WTC11 (cell line): ENCODE measurements at places on chromosomes 5 and 9. TPM values are rescaled to one million over a fixed set of nuclear protein-coding genes. Genes with fewer than 3 reads are reported as not detected.

PCDHA9 gene
- total RNA-seq = 1.1 to 1.5 TPM (median 1.4 TPM) in 3 replicates

TAS2R1 gene
- not detected in 3 replicates for total RNA-seq

PKD2L2 gene
- total RNA-seq = 0.21 TPM in 1 of 3 replicates, not detected in the others

TMEM174 gene
- total RNA-seq = not detected in 3 replicates

IFNA13 gene
- not detected in 3 replicates for total RNA-seq

DNA sequence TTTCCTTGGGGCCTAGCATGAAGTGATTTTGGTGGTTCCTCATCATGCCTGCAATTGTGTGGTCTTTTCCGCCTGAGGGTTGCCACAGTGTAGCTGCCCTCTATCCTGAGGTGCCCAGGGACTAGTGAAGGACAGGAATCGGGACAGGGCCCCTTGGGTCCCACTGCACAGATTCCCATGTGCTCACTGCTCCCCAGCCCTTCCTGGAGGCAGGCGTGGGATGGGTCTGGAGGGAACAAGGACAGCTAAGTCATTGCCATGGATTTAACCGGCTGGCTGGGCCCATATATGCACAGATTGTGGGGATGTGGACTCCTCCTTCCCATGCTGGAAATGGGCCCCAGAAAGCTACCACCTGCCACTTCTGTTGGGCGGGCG, 122.3 kb upstream of the PITX1 start:
- no peak for DNase-seq

DNA sequence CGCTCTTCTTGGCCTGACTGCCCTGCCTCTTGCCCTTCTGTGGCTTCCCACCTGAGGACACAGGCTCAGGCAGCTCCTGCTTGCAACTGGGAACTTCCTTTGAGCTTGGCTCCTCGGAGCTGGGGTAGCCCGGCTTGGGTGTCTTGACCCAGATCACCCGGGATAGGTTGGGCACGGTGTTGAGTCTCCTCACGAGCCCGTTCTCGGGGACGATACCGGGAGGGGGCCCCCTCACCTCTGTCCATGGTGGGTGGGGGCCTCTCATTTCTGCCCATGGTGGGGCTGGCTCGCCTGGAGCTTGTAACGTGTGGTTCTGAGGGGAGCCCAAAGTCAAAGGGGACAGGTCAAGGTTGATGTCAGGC, 7.8 kb upstream of the DDX41 start:
- DNase-seq = no peak

DNA sequence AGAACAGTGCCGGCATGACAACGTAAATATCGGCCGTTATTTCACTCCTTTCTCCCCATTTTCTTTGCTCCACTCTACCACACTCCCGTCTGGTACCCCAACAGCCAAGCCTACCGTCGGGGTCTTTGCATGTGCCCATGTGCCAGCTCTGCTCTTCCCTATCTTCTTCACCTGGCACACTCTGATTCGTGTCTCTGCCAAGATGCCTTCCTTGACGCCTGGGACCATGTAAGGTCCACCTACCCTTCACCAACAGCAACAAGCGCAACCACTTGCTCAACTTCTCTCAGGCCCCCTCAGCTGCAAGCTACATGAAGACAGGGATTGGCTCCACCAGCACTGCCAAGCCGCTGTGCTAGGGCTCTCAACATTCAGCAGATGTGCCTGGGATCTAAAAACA, 4.4 kb downstream of the MGAT1 start:
- DNase-seq = no peak

DNA sequence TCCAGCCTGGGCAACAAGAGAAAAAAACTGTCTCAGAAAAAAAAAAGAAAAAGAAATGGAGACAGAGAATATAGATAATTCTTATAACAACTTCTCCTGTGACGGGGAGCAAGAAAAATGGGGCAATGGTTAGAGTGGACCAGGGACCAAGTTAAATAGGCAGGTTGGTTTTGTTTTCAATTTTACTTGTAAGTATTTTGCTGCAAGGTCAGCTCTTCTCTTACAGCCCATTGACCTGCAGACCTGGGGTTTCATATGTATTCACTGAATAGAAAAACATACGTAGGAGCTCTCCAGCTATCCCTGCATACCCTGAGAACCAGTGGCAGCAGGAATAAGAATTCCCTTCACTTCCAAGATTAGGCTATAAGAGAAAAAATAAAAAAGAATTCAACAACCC, 29.2 kb upstream of the IL13 start:
- DNase-seq = no peak

DNA sequence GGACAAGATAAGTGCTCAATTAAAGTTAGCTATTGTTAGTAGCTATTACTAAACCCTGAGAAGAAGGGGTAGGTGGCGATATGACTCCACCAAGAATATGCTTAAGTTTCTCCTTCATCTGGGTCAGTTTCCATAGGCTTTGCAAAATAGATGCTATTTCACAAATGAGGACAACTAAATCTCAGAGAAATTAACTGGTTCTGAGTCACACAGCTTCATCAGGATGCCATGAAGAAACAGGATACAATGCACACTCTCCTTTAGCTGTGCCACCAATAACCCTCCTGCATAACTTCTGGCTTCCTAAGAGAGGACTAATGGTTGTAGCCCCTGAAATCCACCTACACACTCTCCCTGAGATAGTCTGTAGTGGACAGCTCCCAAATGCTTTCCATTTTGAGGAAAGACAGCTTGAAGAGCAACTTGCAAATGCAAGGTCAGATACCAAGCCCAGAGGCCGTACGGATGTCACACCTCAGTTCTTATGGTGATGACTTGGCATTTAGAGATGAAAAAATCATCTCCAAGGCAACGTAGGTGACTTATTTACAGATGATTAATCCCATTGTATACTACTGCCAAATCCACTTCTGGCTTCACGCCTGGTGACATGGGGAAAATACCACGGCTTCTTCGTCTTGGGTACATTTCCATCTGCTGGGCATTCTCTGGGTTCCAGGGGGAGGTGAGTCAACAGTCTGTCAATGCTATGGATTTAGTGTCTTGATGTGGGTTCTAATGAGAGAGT, 251.4 kb upstream of the IL12B start:
- DNase-seq = no peak

DNA sequence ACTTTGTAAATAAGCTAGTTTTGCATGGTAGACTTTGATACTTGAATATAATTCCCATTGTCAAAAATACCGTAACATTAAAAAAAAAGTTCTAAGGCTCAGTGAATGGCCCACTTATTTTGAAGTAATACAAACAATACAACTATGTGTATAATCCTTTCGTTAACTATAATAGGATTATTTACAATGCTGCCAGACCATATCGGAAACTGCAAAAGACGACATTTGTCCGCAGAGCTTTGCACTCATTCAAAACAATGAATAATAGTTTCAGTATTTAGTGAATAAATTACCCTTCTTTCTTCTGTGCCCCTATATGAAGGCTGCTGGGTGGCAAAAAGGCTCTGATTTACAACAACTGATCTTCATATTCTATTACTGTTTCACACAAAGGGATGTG, 121.8 kb downstream of the DROSHA start:
- no peak for DNase-seq

- DNase-seq = no peak
Observed at GRCh38 chr5:125042261-125042890, 295.9 kb upstream of the ZNF608 start.

- no peak for DNase-seq
Observed at GRCh38 chr9:75739884-75740611, 150.4 kb upstream of the PCSK5 start.

- no peak for DNase-seq
Observed at GRCh38 chr5:74268297-74268696, 372.2 kb downstream of the ENC1 start.

- DNase-seq = no peak
Observed at GRCh38 chr5:124670722-124671184, 75.7 kb downstream of the ZNF608 start.

- DNase-seq = no peak
Observed at GRCh38 chr9:111851553-111851952, 45.1 kb upstream of the UGCG start.

- DNase-seq = no peak
Observed at GRCh38 chr9:79083621-79084020, 488.1 kb upstream of the TLE4 start.

DNA sequence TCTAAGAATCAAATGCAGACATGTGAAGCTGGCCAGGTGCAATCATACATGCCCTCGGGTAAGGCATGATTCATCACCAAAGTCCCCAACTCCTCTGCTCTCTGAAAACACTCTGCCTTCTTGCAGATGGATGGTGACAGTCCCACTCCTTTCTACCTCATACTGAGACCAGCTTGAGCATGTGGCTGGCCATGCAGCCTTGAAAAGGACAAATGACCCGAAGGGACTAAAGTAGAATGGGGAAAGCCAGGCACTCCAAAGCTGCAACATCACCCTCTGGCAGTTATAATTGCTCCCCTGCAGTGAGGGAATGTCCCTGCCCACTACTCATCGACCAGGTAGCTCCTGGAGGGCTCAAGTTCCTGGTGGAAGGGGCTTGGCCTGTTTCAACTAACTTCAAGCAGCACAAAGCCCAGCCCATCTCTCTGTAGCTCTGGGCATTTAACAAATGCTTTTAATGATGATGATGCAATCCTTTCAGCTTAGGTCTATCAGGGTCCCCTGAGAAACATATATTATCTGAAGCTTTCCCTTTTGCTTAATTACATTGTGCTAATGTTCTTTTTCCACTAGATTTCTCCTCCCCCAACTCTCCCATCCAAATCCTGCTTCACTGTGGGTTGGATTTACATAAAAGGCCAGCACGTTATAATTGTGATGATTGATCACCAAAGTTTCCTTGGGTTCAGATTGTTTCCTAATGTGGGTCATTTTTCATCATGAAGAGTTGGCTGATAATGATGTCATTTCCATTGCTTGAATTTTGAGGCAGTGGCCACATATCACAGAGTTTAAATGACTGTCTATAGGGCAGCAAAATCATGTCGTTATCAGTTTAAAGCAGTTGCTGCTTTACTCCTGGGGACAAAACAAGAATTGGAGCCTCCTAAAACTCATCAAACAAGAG, 436.5 kb upstream of the SLC30A5 start:
- DNase-seq = peak; percentile 25

GRCh38 chr5:167936022-167936421, 355.4 kb upstream of the WWC1 start:
- no peak for DNase-seq

- DNase-seq = no peak
Observed at GRCh38 chr9:15606643-15607472, 54.0 kb downstream of the CCDC171 start.

DNA sequence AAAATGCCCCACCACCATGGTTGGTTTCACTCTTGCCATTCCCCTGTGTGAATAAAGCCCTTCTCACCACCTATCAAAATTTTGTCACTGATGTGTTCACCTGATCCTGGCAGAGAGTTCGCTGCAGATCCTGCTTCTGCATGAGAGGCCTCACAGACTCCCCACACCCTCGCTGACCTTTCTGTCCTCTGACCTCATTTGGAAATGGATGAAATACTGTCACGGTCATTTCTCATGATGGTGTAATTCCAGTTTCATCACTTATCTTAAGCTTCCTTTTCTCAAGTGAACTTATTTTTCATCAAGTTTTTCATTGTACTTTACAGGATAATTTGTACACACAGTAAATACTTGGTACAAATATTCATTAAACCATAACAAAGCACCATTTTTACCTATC, 131.3 kb downstream of the FRMD3 start:
- no peak for DNase-seq

DNA sequence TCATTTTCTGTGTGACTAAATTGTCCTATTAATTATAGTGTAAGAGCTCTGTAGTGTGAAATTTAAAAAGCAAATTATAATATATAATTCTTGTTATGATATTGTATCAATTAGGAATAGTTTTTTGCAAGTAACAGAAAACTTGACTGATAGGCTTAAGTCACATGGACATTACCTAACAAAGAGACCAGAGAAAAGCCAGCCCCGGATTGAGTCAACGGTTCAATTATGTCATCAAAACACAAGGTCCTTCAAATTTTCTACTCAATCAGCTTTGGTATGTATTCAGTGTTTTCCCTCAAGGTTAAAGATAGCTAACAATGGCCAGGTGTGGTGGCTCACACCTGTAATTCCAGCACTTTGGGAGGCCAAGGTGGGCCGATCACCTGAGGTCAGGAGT, 126.7 kb upstream of the PTGER4 start:
- no peak for DNase-seq

- DNase-seq = no peak
Observed at GRCh38 chr5:146079695-146080373, 25.5 kb downstream of the PLAC8L1 start.

- no peak for DNase-seq
Observed at GRCh38 chr5:164721656-164722055, 1216.2 kb downstream of the MAT2B start.

DNA sequence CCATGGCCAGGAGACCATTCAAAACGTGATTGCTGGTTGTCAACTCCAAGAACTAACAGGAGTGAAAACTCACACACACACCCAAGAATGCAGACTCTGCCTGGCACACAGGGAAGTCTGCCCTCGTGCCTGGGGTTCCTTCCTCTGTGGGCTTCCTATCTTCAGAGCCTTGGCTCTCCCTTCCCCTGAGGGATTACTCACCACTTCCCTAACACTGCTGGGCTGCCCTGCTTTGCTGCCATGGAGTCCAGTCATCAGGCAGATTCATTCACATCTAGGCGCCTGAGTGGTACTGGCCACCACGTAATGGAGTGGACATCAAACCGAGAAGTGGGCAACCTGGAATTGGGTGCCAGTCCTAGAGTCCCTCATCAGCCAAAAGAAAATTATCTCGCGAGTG, 76.4 kb upstream of the PRSS3 start:
- no peak for DNase-seq

DNA sequence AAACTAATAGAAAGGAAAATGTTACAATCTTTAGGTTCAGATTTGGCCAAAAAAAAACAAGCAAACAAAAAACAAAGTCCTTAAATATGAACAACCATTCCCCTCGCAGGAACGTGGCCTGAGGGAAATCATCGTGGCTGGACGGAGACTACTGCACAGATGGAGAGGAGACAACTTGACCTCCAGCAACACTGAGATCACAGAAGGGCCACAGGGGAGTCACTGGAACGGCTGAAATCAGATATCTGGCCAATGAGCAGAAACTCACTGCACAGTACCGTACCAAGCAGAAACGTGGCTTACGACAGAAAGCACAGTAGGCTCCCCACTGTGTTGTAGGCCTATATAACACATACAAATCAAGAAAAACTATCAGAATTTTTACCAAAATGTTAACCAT, 27.7 kb downstream of the CAMSAP1 start:
- no peak for DNase-seq

DNA sequence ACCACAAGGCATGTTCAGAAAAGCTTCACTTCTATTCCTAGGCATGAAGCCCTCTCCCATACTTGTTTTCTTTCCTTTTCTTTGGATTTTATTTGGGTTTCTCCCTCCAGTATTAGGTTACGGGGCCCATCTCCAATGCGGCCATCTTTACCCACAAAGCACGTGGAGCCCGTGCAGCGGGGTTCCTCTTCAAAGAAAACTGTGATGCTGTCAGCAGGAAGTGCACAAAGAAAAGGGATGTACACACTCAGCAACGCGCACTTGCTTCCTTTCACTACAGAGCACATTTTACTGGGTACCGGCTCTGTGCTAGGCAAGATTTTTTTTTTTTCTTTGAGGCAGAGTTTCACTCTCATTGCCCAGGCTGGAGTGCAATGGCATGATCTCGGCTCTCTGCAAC, 106.6 kb downstream of the COL23A1 start:
- DNase-seq = no peak
